ENCODE measurements at places on chromosomes 11 and 22.

GRCh38 chr11:12461516-12461915, 84.1 kb downstream of the PARVA start:
- DNase-seq: no peak

DNA sequence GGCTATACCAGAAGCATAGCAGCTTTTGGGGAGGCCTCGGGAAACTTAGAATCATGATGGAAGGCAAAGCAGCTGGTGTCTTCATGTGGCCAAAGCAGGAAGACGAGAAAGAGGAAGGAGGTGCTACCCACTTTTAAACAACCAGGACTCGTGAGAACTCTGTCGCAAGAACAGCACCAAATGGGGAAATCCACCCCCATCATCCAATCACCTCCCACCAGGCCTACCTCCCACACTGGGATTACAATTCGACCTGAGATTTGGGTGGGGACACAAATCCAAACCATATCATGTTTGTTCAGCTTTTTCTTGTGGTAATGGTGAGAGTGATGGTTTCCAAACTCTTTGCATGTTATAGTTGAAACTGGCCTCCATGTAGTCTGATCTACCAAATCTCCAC, 32.5 kb upstream of the OR10D3 start:
- DNase-seq: no peak

GRCh38 chr11:130478204-130478701, 29.8 kb downstream of the ADAMTS15 start:
- DNase-seq: no peak

DNA sequence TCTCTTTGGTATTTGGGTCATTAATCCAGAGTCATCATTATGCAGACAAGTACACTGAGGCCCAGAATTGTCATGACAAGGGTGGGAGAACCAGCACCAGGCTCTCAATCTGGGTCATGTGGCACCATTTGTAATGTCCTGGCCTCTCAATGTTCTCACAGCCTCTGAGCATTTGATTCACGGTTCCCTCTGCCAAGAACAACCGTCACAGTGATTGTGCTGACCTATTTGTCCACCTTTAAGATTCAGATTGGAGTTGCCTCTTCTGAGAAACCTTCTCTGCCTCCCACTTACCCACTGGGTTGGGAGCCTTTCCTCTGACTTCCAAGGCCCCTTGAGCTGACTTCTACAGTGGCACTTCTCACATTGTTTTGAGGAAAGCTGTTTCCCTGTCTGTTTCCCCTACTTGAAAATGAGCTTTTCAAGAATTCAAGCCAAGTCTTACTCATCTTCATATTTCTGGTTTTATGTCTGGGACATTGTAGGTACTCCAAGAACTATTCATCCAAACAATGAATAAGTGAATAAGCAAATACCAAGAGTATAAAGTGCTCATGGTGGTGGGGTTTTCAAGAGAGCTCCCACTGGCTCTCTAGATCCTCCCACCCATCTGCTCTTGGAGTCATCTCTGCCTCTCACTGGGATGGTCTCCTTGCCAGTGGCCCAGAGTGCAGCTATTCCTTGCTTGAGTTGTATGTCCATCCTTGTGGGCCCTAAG, 126.4 kb upstream of the E2F8 start:
- DNase-seq: no peak

GRCh38 chr11:17389211-17389956, 925 bp upstream of the KCNJ11 start:
- peak; percentile 84 for DNase-seq

GRCh38 chr11:113521737-113522517, 46.7 kb upstream of the DRD2 start:
- no peak for DNase-seq

GRCh38 chr11:92837595-92837994, 131.9 kb upstream of the MTNR1B start:
- no peak for DNase-seq

DNA sequence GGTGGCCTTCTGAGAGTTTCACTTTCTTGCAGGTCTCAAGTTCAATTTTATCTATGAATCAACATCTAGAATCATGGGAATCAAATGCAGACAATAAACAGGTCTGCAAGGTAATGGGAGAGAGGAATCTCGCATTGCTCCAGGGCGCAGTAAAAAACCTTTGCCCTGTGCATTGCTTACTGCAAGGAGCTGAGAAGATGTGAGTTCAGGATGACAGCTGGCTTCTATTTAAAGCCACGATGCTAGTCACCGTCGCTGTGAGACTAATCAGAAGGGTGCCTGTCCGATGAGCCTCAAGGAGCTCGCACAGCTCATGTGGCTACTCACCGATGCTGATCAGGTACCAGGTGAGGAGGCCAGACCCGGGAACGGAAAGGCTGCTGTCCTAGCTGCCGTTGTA, 30.2 kb upstream of the APOA1 start:
- no peak for DNase-seq

DNA sequence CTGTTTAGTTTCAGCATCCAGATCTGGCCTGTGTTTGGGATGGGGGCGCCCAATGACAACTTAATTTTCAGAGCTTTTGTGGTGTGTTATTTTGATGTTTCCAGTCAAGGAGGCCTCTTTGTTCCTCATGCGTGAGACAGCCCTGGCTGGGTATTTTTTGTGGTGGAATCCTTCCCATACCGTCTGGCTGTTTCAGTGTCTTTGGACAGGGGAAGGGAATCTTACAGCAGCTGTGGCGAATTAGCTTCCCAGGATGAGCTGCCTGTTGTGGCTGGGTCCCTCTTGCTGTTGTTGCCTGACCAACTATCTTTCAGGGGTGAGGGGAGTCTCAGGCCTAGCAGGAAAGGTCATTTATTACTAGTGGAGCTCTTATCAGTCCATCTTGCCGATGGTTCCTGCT, 138.8 kb downstream of the ARHGAP20 start:
- no peak for DNase-seq

GRCh38 chr11:94910270-94910669, 63.1 kb downstream of the CWC15 start:
- no peak for DNase-seq

DNA sequence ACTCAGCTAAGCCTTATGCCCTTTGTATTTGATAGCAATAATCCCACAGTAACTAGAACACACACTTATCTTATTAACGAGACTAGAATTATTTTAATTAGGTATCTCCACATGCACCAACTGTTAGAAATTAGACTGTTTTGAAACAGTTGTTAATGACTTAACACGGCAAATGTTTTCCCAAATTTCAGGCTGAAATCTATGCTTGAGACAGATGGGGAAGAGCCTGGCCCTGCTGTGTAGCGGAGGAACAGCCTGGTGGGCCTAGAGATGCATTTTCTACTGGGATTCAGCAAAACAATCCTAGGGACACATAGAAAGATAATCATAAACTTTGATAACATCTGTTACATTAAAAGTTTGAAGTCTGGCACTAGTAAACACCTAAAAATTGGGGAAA, 273.4 kb downstream of the TTC28 start:
- DNase-seq: no peak

DNA sequence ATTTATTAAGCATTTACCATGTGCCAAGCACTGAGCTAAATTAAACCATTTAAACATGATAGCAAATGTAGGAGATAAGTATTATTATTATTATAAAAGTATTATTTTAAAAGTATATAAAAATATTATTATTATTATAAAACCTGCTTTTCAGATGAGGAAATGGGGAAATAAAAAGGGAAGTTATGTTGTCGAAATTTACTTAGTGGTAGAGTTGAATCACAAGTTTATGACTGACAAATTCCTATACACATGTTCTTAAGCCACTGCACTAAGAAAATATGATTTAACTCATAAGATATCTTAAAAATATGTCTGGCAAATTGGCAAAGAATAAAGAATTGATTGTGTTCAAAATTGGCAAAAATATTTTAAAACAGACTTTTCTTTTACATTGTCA, 53.8 kb downstream of the CASP12 start:
- DNase-seq: no peak

- no peak for DNase-seq
Observed at GRCh38 chr11:35721651-35722282, 59.2 kb downstream of the TRIM44 start.

DNA sequence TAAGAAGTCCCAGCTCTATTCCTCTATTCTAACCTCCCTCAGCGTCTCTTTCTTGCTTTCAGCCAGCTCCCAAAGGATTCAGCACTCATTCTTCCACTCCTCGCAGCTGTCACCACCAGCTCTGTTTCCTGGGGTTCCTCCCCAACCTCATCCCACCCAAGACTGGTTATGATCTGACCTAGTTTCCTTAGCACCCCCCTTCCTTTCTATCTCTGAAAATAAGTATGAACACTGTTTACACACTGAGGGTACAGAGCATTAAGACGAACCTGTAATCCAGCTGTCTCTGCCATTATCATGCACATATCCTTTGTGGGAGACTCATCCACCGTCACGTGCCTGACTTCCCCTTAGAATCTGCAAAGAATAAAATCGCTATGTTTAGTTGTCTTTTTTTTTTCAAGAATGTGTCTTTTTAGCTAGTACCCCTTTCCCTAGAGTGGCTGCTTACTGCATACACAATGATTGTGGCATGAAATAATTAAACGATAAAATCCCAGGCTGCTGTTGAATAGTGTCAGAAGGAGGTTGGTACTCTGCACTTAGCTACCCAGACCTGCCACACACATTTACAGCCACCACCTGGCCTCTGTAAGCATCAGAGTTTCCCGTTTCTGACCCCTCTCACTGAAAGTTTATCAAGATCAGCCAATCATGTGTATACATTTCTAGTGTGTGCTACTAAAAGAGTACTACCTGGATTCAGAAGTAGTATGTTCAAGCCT, 26.9 kb upstream of the CSTF3 start:
- no peak for DNase-seq

GRCh38 chr11:92765965-92766371, 203.5 kb upstream of the MTNR1B start:
- no peak for DNase-seq

GRCh38 chr11:119666463-119667131, 62.4 kb downstream of the NECTIN1 start:
- DNase-seq: peak; percentile 59
